NCI-H1105 (cell line): ENCODE measurements at places on chromosomes 6 and 20.

- DNase-seq, result no peak
These were observed 87.8 kb downstream of the RFPL4B start for GRCh38 chr6:112434896-112435435.

- no peak for DNase-seq
These were observed 208.9 kb downstream of the TAF4 start for GRCh38 chr20:61856626-61857413.

DNA sequence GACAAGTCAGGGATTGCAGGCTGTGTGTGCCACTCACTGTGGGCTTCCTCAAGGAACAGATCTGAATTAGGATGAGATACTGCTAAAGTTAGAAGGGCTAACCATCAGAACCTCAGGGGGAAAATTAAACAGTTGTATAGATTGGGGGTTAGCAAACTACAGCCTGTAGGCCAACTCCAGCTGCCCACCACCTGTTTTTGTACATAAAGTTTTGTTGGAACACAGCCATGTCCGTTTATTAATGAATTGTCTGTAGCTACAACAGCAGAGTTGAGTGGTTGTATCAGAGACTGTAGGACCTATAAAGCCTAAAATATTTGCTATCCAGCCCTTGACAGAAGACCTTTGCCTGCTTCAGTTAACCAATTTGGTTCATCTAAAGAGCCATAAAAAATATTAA, 127.2 kb upstream of the ECI2 start:
- peak; percentile 53 for DNase-seq

DNA sequence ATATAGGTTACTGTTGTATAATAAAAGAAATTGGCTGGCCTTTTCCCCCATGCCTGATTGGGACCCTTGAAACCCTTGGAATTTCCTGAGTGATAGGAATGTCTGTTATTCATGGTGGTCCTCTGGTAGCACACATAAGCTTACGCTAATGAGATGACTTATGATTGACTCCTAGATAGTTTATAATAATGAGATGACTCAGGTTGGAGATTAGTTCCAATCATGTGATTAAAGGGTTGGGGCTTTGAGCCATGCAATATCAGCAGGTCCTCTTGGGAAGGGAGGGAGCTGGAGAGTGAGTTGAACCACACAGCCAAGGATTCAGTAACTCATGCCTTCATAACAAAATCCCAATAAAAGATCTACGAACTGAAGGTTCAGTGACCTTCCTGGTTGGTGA, 407.6 kb upstream of the MANEA start:
- no peak for DNase-seq

GRCh38 chr20:41643504-41643938, 25.3 kb upstream of the CHD6 start:
- DNase-seq, result peak; percentile 70

GRCh38 chr6:76843054-76843822, 620.1 kb downstream of the HTR1B start:
- DNase-seq, result no peak

DNA sequence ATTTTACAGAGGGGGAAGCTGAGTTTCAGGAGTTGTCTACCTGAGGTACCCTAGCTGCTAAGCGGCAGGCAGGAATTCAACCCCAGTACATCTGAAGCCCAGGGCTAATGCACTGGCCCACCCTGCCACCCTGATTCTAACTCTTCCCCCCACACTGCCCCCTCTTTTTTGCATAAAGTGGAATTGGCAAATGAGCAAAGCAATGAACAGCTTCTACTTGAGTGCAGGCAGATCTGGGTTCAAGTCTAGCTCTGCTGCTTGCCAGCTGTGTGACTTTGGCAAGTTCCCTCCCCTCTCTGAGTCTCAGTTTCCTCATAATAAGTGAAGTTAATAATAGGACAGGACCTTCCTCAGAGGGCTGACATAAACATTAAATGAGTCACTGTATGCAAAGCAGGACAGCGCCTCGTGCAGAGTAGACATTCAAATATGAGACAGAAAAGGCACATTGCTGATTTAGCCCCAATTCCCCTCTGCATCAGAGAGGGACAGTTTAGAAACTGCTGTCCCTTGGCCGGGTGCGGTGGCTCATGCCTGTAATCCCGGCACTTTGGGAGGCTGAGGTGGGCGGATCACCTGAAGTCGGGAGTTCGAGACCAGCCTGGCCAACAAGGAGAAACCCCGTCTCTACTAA, 4.7 kb downstream of the ADA start:
- DNase-seq, result no peak
